Activated effector memory CD4-positive, alpha-beta T cell treated with anti-CD3 and anti-CD28 coated beads, Interleukin-2, amount 50 U/mL, for 16 hours (primary cell): ENCODE measurements at places on chromosomes 4 and X.

DNA sequence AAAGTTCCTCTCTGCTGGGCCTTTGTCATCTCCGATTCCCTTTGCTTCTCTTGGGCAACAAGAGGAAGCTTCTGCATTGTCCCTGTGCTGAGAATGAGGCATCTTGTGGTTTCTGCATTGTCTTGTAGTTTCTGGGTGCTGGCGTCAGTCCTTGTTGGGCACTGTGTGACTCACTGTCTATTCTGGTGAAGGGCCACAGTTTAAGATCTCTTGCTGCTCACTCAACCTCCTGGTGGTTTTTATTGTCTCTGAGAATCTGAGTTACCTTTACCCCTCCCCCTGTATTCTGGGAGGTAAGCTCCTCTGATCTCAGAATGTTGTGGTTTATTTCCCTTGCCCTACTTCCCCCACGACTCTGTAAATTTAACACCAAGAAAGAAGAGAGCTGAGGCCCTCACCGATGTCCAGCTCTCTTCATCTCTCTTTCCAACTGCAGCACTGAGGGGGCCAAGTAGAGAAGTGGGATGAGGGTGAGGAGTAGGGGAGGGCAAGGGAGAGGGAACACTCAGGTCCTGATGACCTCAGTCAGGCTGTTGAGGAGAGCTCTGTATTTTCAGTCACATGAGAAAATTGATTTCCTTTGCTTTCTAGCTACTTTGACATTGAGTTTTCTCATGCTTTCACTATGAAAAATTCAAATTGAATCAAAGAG lies 441.6 kb upstream of the PITX2 start:
- DNase-seq, result no peak

GRCh38 chr4:35548921-35549320 lies 695.4 kb downstream of the ARAP2 start:
- DNase-seq, result no peak

GRCh38 chr4:35820003-35820402 lies 424.3 kb downstream of the ARAP2 start:
- no peak for DNase-seq

- DNase-seq, result no peak
These were observed 180.3 kb upstream of the KLHL4 start for GRCh38 chrX:87337267-87337666.

DNA sequence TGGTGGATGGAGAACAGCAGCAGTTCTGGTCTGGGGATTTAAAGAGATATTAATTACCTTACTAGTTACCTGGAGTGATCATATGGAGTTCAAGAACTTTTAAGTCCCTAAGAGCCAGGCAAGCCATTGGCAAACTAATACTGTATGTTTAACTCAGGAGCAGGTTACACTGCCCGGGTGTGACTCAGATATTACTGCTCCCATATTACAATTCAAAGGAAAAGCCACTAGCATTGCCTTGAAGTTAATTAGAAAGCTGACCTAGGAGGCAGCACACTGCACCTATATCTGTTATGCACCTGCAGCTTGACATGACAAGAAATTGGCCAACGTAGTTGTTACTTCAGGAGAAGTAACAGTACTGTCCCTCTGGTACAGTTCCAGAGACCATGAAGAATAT lies 47.2 kb downstream of the GRK4 start:
- no peak for DNase-seq

DNA sequence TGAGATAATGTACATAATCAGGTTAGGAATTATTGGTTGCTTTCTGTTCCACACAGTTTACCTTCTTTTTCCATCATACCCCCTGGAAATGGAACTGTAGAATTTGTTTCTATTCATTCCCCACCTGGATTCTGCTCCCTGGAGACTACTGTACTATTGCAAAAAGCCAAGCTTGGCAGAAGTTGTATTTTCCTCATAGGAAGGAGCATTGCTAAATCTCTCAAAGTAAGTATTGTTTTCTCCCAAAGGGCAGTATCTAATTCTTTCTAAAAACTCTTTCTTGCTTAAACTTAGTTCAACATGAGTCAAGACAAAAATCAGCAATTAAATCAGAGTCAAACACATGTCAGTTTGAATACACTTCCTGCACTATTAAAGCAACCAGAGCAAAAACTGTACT lies 136.2 kb downstream of the CDS1 start:
- no peak for DNase-seq

DNA sequence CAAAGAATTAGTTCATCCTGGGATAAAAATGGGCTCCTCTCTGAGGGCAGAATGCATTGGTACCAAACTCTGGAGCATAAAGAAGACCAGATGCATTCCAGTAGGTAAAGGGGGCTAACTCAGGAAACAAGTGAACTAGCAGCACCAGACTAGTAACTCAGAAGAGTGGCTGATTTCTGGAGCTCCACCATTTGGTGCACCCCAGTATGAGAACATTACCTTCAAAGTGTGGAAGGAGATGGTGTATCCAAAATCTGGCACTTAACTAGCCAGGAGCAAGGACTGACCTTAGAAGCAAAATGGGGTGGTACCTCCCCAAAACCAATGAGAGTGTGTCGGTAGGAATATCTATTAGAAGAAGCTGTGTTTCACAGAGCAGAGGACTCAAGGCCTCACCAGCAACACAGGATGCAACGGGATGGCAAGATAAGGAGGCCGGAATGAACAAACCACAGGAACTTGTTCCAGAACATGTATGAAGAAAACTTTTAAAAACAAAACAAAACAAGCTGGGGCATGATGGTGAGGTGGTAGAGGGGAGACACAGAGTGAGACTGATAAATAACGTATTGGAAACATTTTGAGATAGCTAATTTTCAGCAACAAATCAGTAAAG lies 142.3 kb downstream of the INPP4B start:
- DNase-seq, result no peak

DNA sequence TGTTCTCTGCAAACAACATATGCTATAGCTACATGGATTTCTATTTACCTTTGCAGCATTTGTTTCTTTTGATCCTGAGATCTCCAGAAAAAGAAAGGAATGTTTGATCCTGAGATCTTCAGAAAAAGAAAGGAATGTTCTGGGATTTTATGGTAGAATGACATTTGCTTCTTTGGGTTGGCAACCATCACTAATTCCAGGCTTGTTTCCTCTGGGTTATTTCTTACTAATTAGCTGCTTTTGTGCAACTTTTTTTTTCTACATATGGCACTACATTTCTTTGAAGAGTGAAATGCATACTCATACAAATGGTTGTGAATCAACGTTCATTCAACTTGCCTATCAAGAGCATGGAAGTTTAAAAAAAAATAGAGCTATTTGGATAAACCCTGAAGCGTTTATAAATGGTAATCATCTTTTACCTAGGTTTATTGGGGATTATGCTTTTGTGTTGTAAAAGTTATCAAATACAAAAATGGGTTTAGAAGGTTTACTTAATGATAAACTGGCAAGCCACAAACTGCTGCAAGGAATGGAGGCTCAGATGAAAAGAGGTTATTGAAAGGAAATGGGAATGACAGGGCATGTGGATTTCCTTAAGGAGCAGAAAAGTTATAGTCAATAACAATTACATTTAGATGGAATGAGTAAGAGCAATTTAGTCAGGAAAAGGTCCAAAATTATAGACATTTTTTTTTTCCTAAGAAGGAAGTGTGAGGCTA lies 95.6 kb upstream of the PCDH18 start:
- no peak for DNase-seq

DNA sequence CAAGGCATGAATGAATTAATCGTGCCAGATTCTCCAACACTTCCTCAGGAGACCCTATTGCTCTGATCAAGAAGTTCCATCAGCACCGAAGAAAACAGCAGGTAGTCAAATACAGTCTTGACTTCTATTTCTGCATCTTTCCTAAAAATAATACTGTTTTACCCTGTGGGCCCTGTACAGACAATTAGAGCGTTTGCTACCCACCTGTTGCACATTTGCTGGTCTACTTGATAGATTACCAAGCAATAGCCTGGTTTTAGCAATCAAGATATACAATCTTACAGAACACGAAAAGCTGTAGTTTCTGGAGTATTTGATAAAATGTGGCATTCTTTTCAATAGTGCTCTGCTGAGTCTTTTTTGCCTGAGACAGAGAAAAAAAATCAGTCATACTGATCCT lies 12.3 kb downstream of the GPR174 start:
- no peak for DNase-seq

- DNase-seq, result no peak
These were observed 307.2 kb downstream of the SLC7A11 start for GRCh38 chr4:137934911-137935310.

GRCh38 chrX:13440176-13440575 lies 120.3 kb upstream of the ATXN3L start:
- DNase-seq, result no peak

GRCh38 chr4:123767806-123768205 lies 371.2 kb downstream of the SPRY1 start:
- DNase-seq, result no peak

DNA sequence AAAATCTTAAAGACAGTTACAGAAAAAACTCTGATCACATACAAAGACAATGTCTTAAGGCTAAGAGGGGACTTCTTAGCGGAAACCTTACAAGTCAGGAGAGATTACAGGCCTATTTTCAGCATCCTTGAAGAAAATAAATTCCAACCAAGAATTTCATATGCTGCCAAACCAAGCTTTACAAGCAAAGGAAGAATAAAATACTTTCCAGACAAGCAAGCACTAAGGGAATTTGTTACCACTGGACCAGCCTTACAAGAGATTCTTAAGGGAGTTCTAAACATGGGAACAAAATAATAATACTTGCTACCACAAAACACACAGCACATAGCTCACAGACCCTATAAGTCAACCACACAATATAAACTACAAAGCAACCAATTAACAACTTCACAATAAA lies 255.8 kb upstream of the ZFP42 start:
- no peak for DNase-seq

- DNase-seq, result peak; percentile 85
These were observed 999 bp upstream of the CTBP1 start for GRCh38 chr4:1249731-1250526.

DNA sequence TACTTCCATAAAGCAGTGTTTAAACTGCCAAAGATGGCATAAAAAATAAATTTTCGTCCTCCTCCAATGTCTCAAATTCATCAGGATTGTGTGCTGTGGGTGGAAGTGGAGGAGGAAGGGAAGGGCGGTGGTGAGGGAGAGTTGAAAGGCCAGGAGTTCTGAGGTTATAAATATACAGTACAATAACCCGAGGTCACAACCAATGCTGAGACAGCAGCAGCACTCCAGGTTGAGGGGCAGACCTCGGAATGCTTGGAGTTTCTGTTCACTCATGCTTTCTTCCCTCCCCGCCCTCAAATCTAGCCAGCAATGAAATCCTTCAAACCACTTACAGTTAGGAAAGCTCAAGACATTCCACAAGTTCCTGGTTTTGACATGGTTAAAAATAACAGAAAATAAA lies 134.0 kb upstream of the SMAD1 start:
- DNase-seq, result no peak

DNA sequence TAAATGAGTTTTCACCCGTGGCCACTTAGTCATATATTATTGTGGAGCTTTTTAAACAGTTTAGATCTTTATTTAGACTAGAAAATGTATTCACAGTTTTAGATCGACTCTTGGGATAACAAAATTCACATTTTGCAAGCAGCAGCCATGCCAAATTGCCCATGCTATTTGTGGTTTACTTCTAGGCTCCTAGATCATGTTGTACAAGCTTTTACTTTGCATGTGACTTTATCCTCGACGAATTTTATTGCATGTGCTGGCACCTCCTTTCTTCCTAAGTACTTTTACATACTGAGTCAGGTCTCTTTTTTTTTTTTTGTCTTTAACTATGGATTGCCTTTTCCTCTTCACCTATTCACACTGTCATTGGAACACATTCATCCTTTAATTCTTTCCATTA lies 23.2 kb downstream of the BBS12 start:
- no peak for DNase-seq

DNA sequence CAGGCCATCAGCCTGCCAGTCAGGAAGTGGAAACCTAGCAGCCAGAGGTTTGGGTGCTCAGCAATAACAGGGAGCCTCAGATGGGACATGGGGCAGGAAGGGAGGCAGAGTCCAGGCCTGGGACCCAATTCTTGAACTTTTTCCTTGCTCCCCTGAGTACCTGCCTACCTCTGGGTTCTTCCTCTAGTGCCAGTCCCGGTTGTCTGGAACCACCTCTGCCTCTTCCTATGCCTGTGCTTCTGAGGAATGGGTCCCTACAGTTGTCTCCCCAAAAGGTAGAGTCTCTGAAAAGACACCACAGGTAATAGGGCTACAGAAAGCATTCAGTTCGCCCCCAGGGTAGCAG lies 212.4 kb upstream of the MAMLD1 start:
- no peak for DNase-seq

- DNase-seq, result peak; percentile 76
These were observed 23.0 kb downstream of the FLNA start for GRCh38 chrX:154351183-154352011.

- DNase-seq, result no peak
These were observed 68.7 kb downstream of the MCF2 start for GRCh38 chrX:139639253-139639652.
